H1 (cell line): ENCODE measurements at places on chromosomes 2 and 18. TPM values are rescaled to one million over a fixed set of nuclear protein-coding genes. Genes with fewer than 3 reads are reported as not detected.

Gene RRM2
- total RNA-seq, result 215 and 228 TPM in 2 replicates

Gene PCARE
- total RNA-seq, result not detected in 2 replicates

Gene GALNT5
- total RNA-seq, result 0.06 TPM in 1 of 2 replicates, not detected in the other

Gene TWIST2
- total RNA-seq, result 2.1 and 2.6 TPM in 2 replicates

Gene PELI1
- 57.1 and 57.2 TPM in 2 replicates for total RNA-seq

Gene RGPD4
- total RNA-seq, result 0.08 TPM in 1 of 2 replicates, not detected in the other

Gene MARCO
- not detected in 2 replicates for total RNA-seq
